ENCODE measurements at places on chromosomes 3 and 15.

- no peak for ATAC-seq
These were observed 10.0 kb downstream of the TRPM1 start for GRCh38 chr15:31091481-31091880.

GRCh38 chr3:104368760-104369159 lies 997.9 kb upstream of the ALCAM start:
- ATAC-seq: no peak

DNA sequence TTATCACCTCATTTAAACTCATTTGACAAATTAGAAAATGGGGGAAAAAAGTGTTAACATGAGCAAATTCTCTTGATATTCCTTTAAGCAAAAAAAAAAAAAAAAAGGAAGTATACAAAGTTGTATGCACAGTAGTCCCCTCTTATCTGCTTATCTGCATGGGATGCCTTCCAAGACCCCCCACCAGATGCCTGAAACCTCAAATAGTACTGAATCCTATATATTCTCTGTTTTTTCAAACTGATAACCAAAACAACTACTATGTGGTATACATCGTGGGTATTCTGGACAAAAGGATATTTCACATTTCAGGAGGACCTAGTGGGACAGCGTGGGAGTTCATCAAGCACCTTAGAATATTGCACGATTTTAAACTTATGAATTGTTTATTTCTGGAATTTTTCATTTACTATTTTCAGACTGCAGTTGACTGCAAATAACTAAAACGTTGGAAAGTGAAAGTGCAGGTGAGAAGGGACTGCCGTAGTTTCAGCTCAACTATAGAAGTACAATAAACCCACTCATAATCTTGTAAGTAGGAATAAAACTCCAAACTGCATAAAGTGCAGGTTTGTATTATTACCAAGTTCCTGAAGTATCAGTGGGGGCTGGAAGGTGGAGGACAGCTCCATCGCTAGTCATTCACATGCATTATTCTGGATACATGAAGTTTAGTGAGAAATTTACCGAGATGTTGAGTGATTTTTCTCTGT lies 43.6 kb upstream of the PLCL2 start:
- ATAC-seq: no peak

GRCh38 chr3:44772099-44772442 lies 10.5 kb downstream of the KIF15 start:
- no peak for ATAC-seq

- no peak for ATAC-seq
These were observed 134.3 kb downstream of the VGLL4 start for GRCh38 chr3:11509173-11510000.

DNA sequence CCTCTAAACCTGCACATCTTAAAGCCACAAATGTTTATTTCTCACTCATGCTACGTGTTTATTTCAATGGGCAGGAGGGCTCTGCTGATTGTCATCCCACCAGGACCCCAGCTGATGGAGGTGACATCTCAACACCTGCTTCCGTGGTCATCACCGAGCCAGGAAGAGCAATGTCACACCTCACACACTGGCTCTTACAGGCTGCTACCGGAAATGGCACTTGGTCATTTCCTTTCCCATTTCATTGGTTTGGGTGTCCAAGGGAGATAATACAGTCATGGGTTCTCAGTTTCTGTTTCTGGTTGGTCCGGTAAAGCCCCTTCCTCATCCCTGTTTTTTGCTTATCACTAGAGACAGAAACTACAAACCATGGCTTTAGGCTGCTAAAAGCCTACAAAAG lies 41.9 kb downstream of the ABHD2 start:
- ATAC-seq: no peak

DNA sequence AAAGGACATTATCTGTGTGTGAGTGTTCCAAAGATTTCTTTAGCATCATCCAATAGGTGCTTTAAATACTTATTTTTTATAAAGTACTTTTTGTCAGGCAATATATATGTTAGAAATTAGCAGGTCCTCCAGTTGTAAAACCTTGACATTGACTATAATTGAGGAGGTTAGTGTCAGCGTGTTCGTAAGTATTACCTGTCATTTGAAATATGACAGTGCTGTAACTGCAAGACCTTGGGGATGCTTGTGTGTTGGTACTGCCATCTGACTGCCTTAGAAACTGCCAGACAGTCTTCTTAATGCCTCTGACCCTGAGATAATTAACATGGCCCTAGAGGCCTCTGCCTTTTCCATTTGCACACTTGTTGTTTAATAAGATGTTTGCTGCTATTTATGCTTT lies 170.7 kb downstream of the NAALADL2 start:
- no peak for ATAC-seq

GRCh38 chr15:57060799-57061198 lies 142.4 kb downstream of the TCF12 start:
- no peak for ATAC-seq

GRCh38 chr3:171262431-171262830 lies 197.8 kb downstream of the TNIK start:
- ATAC-seq: no peak

GRCh38 chr15:66094331-66094730 lies 159.2 kb downstream of the MEGF11 start:
- ATAC-seq: no peak

DNA sequence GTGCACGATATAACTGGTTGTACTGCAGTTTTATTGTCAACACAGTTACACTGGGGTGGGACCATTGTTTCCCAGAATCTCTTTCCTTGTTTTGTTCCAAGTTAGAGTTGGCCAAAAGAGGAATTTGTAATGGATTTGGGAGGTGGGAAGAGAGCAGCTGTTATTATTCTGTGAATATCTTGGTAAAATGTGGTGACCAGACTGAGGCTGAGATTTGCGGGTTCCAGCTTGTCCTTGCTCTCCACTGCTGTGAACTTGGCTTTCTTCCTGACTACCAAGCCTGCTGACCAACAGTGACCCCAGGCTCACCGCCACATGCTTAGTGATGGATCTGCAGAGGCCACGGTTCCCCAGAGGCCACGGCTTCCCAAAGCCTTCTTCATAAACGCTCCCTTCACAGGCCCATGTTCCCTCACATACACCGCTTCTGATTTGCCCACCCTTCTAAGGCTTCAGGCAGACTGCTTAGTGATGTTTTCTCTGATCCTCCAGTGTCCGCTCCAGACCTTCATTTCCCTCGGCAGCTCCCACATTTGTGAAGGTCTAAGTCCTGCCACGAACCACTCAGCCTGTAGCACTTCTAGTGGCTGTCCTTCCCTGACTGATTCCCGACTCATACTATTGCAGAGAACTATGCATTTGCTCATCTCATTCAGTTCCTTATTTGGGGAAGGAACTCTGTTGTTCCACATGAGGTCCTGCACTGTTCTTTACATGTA lies 525.5 kb upstream of the RGMA start:
- ATAC-seq: no peak

- ATAC-seq: no peak
These were observed 277.7 kb upstream of the ZNF717 start for GRCh38 chr3:76063019-76063418.

GRCh38 chr3:46574243-46574646 lies 8.1 kb upstream of the LRRC2 start:
- no peak for ATAC-seq

- ATAC-seq: no peak
These were observed 17.3 kb upstream of the NCK1 start for GRCh38 chr3:136844724-136845123.

- ATAC-seq: no peak
These were observed 4.8 kb downstream of the ADPGK start for GRCh38 chr15:72778796-72779195.

- ATAC-seq: peak; percentile 31
These were observed 85.0 kb upstream of the P3H2 start for GRCh38 chr3:190205739-190206138.

- ATAC-seq: no peak
These were observed 105.5 kb upstream of the PROK2 start for GRCh38 chr3:71890356-71890931.

- ATAC-seq: no peak
These were observed 35.7 kb upstream of the POLG start for GRCh38 chr15:89370120-89370977.

DNA sequence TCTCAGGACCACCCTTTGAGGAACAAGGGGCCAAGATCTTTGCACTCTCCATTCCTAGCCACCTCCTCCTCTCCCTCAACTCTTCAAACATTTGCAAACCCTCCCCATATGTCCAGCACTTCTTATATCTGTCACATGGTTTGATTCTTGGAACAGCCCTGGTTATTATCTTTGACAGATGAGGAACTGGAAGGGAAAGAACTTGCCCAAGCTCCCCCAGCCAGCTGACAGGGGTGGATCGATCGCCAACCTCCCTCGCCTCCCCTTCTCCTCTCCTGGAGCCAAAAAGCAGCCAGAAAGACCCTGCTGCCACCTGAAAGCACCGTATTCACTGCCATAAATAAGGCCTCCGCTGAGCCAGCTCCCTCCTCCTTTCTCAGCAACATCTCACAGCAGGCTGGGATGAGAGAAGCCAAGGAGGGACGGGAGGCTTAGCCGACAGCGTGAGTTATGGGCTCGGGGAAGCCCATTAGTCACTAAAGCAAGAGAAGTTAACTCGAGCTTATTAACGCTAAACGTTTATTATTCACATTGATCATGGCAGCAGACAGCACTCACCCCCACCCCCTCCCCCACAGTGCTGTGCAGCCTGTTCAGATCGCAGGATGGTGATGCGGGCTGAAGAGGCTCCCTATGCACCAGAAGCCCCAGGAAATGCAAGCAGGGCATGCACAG lies 22.2 kb upstream of the FGD5 start:
- no peak for ATAC-seq

DNA sequence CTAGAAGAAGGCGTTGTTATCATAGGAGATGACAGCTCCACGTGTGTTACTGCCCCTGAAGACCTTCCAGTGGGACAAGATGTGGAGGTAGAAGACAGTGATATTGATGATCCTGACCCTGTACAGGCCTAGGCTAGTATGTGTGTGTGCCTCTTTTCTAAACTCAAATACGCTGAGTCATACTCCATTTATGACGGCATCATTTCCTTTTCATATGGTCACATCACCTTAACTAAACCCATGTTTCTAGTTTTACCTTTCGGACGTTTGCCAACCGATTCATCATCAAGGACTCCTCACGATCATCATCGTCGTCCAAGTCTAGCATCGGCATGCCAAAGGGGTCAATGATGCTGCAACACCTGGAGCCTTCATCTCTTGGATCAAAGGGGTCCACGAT lies 149.0 kb downstream of the CBLB start:
- no peak for ATAC-seq

GRCh38 chr15:26697913-26698312 lies 75.0 kb downstream of the GABRB3 start:
- ATAC-seq: no peak

GRCh38 chr3:177362626-177363025 lies 165.3 kb upstream of the TBL1XR1 start:
- ATAC-seq: no peak

DNA sequence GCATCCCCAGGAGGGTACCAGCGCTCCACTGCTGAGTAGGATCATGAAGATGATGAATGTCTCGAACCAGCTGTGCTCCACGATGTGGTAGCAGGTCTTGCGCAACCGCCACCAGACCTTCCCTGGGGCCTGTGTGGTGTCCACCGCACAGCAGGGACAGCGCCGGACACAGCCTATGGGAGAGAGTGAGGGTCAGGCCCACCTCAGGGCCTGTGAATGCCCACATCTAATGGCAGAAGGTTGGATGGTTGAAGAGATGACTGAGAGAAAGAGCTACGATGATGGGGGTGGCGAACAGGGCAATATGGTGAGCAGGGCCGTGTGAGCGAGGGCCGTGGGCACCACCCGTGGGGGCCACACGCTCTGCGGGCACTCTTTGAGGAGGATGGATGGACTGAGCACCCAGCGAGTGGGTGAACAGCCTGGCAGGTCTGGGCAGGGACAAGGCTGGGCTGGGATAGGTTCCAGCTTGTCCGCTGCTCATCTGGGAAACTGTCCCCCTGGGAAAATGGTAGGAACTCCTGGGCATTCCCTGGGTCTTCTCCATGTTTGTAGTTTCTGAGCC lies 74.1 kb downstream of the SCN5A start:
- no peak for ATAC-seq

GRCh38 chr3:138898708-138899107 lies 48.2 kb downstream of the FOXL2 start:
- no peak for ATAC-seq

DNA sequence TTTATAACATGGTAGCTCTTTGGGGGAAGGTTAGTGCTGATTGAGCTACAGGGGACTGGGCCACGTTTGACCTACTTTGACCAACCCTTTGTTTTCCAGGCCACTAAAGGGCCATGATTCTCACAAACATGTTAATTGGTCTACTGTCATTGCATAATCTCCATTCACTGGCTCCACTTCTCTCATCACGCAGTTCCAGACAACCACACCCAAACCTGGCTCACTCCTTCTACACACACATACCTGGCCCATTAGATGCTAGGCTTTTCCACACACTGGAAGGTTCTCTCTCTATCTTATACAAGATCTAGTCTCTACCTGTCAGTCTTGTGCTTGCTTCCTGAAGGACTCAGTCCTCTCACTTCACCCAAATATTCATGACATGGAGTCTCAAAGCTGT lies 15.9 kb downstream of the TGM5 start:
- no peak for ATAC-seq

GRCh38 chr15:92195241-92195640 lies 198.4 kb upstream of the ST8SIA2 start:
- ATAC-seq: no peak

- no peak for ATAC-seq
These were observed 1.1 kb downstream of the TFDP2 start for GRCh38 chr3:142148044-142148791.

DNA sequence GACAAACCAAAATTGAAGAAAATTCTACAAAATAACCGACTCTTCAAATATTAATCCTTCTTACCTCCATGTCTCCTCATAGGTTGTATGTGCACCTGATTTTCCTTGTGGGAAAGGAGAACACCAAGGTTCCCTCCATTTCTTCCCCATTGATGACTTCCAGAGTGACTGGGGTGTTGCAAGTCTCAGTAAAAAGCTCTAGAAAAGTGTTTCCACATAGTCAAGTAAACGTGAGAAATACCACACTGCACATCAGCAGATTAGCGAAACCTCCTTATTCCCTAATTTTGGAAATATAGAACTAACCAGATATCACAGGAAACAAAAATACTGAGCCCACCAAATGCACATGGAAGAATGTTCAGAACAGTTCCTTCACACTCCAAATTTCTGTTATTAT lies 4.9 kb upstream of the RPN1 start:
- no peak for ATAC-seq

- no peak for ATAC-seq
These were observed 20.4 kb downstream of the BHLHE40 start for GRCh38 chr3:4999531-5000184.

DNA sequence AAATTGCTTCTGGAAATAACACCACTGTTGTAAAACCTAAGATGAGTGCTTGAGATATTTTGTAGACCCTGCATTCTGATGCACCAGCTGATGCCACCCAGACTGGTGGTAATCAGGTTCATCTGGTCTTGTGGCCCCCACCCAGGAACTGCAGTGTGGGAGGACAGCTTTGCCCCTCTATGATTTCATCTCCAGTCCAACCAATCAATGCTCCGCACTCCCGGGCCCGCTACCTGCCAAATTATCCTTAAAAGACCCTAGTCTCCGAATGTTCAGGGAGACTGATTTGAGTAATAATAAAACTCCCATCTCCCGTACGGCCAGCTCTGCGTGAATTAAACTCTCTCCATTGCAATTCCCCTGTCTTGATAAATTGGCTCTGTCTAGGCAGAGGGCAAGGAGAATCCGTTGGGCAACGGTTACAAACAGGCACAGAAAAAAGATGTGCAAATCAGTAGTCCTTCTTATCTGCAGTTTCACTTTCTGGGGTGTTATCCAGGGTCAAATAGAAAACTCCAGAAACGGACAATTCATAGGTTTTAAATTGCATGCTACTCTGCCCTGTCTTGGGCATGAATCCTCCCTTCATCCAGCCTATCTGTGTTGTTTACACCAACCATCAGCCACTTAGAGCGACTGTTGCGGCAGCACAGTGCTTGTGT lies 29.2 kb upstream of the TRPM1 start:
- ATAC-seq: no peak
